ENCODE measurements at places on chromosomes 12 and 14.

DNA sequence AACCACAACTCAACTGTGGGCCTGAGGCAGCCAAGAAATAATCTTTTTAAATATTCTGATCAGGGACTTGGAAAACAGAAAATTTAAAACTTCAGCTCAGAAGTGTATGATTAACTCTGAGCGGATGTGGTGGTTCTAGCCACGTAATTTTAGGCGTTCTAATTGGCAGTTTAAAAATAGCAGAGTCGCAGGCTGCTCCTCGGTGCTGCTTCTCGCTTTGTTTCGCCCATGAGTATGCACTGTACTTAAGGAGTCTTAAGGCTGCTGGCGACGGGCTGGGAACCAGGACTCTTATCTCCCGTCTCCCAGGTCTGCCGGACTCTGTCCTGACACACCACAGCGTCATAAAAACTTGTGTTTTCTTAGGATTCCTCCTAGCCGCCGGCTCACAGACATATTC lies 113.4 kb upstream of the PELI2 start:
- H3K36me3 ChIP-seq: no peaks in the 10 kb centered on the region
- peak; percentile 90 for DNase-seq
- H3K4me3 ChIP-seq: peak overlapping the region; percentile 76

DNA sequence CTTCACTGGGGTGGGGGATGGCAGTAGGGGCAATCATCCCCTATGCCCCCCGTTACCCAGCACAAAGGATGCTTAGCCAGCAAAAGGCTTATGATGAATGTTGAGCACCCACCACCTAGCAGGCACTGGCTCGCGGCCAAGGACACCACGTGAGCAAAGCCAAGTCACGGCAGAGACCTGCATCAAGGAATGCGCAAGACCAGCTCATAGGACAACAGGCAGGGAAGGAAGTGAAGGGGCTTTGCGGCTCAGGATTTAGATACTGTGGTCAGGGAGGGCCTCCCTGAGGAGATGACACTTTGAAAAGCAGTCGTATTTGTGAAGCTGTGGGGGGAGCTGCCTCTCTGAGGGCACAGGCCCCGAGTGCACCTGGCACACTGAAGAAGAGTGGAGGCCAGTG lies 32.8 kb downstream of the SH2B3 start:
- peaks cover 68% of the 10 kb centered on the region for H3K4me1 ChIP-seq
- H3K27me3 ChIP-seq: no peaks in the 10 kb centered on the region
- H3K27ac ChIP-seq: peak overlapping the region; percentile 86
- no peak overlapping the region for H3K4me3 ChIP-seq
- H3K36me3 ChIP-seq: peaks cover 35% of the 10 kb centered on the region

DNA sequence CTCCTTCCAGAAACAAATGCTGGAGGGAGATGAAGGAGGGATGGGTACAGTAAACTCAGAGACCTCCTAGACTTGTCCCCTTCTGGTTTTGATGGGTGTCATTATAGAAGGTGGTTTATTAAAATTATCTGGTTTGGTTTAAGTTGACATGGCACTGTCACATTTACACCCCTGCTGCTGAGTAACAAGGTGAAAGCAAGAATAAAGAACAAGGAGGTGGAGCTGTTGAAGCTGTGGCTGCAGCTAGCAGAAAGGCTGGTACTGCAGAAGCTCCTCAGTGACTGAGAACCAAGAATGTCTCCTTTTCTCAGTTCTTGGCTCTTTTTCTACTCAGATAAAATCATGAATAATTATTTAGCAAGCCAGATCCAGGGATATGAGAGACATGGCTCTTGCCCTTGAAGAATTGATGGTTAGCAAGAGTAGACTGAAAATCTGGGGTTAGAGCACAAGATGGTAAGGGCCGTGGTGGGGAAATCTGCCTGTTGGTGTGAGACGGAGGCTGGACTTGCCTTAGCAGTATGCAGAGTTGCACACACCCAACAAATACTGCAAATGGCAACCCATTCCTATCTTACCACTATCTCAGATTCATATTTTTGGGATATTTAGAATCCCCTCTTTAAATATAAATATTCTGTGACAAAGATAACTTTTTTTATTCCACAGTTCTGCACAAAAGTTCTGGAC lies at the start of gene GZMH:
GZMH (minus strand) TSS at position 31 of the 690 bp plus-strand sequence. CDS start 72 bp downstream, outside the sequence.
- H3K27ac ChIP-seq: no peak within 1 kb of the TSS
- H3K27me3 ChIP-seq: no peaks in the 10 kb centered on the region
- no peaks in the 10 kb centered on the region for H3K36me3 ChIP-seq
- no peak for DNase-seq
- no peaks in the 10 kb centered on the region for H3K4me1 ChIP-seq

DNA sequence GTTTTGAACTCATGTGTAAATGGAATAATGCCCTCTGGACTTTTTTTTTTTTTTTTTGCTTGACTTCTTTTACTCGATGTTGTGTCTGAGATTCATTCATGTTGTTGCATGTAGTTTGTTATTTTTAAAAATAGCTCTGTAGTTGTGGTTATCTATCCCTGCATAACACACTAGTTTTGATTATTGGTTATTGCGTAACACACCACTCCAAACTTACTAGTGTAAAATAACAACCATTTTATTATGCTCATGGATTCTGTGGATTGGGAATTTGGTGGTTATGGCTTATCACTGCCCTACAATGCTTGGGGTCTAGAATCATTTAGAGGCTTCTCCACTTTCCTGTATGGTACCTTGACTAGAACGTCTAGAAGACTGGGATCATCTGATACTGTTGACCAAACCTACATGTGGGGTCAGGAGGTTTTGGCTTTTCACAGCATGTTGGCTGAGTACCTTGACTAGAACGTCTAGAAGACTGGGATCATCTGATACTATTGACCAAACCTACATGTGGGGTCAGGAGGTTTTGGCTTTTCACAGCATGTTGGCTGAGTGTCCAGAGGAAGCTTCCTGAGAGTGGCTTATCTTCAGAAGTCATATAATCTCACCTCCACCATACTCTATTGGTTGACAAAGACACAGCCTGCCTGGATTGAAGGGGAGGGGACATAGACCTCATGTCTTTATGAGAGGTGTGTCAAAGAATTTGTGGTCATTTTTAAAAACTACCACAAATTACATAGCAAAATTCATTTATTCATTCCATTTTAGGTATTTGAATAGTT lies 11.6 kb downstream of the VRK1 start:
- H3K4me3 ChIP-seq: no peak overlapping the region
- DNase-seq: no peak
- no peaks in the 10 kb centered on the region for H3K4me1 ChIP-seq
- H3K36me3 ChIP-seq: no peaks in the 10 kb centered on the region
- H3K27me3 ChIP-seq: no peaks in the 10 kb centered on the region

DNA sequence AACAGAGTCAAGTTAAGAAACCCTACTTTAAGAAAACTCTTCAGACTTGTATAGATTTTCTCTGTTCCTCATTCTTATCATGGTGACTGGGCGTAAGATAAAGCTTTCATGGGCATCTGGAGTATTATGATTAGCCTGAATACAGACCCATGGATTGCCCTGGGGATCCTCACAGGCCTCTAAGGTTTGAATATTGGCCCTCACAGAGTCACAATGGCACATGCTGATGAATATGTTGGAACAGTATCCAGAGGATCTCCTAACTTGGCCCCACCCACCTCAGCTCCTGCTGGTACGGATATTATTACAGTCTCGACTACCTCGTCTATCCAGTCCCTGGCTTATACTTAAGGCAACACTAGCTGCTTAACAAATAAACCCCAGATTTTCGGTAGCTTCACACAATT lies 8.1 kb downstream of the OSBPL8 start:
- H3K36me3 ChIP-seq: no peaks in the 10 kb centered on the region
- no peak overlapping the region for H3K4me3 ChIP-seq
- DNase-seq: no peak
- H3K27ac ChIP-seq: no peak overlapping the region
- no peaks in the 10 kb centered on the region for H3K4me1 ChIP-seq
- no peaks in the 10 kb centered on the region for H3K27me3 ChIP-seq

- peaks cover 46% of the 10 kb centered on the region for H3K36me3 ChIP-seq
- H3K27ac ChIP-seq: no peak overlapping the region
- no peaks in the 10 kb centered on the region for H3K27me3 ChIP-seq
Observed at GRCh38 chr12:125110641-125111360, 45.6 kb downstream of the AACS start.

DNA sequence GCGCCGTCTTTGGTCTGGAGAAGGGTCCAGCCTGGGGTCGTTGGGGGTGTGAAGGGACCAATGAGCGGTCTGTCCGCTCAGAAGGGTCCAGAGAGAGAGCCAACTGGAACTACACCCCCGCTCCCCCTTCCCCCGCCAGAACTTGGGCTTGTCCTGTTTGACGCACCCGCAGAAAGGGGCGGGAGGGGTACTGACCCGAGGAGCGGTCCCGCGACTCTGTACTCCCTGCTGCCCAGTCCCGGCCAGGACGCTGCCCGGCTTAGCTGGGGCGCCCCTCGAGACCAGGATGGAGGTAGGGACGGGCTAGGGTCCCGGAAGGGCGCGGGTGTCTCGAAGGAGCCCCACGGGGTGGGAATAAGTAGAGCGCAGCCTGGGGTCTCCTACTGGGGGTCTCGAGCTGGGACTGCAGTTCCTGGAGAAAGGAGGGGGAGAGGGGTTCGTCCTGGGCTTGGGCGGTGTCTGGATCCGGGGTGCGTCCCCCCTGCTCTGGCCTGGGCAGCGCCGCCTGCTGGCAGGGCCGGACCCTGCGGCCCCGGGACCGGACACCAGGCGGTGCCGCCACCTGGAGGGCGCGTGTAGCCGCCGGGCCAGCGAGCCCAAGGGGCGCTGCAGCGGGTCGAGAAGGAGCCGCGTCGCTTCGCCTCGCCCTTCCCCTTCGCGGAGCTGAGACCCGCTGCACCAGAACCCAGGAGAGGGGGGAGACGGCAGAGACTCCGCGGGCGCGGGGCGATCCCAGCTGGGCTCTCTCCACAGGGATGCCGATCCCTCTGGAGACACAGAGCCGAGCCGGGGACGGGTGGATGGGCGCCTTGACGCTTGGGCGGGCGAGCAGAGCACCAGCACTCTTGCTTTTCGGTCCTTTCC lies 3.8 kb upstream of the CACNB3 start:
- no peaks in the 10 kb centered on the region for H3K36me3 ChIP-seq
- peak overlapping the region; percentile 90 for H3K4me3 ChIP-seq
- peak overlapping the region; percentile 54 for H3K27ac ChIP-seq
- no peaks in the 10 kb centered on the region for H3K27me3 ChIP-seq
- peak; percentile 83 for DNase-seq
- peaks cover 46% of the 10 kb centered on the region for H3K4me1 ChIP-seq

- no peak overlapping the region for H3K27ac ChIP-seq
- H3K36me3 ChIP-seq: no peaks in the 10 kb centered on the region
- H3K4me3 ChIP-seq: no peak overlapping the region
- no peak for DNase-seq
- H3K4me1 ChIP-seq: peaks cover 17% of the 10 kb centered on the region
Observed at GRCh38 chr12:57474862-57475261, 4.8 kb downstream of the ARHGAP9 start.

DNA sequence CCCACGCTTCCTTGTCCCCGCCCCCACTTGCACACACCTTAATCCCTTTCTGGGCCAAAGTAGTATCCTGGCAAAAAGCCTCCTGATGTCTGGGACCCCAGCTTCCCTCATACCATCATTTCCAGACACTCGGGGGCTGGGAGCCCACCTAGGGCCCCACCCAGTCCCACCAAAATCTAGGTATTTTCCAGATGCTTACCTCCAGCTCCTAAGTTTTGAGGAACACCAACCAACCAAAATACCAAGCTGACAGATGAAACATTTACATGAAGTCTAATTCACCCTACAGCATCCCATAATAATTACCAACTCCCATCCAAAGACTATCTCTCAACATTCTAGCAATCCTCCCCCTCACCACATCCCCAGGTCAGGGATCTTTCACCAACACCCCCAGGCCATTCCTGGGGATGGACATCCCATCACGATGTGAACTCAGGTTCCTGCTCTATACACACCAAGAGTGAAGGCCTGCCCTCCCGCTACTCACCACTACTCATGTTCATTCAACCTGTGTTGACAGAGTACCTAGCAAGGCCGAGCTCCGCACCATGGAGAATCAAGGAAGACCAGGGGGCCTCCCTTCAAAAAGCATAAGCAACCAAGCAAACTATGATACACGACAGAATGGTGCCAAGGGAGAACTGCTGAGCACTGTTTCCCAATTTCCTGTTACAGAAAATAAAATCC lies 1.6 kb upstream of the CHD4 start:
- peak overlapping the region; percentile 31 for H3K27ac ChIP-seq
- H3K4me1 ChIP-seq: peaks cover 25% of the 10 kb centered on the region
- H3K36me3 ChIP-seq: peaks cover 9% of the 10 kb centered on the region
- no peak for DNase-seq
- H3K4me3 ChIP-seq: no peak overlapping the region

GRCh38 chr14:106613256-106613655 lies 1086.9 kb downstream of the TMEM121 start:
- no peak overlapping the region for H3K27ac ChIP-seq
- H3K4me1 ChIP-seq: no peaks in the 10 kb centered on the region
- no peak overlapping the region for H3K4me3 ChIP-seq
- H3K27me3 ChIP-seq: no peaks in the 10 kb centered on the region

GRCh38 chr12:54082397-54082892 lies 28.8 kb downstream of the HOXC4 start:
- H3K36me3 ChIP-seq: no peaks in the 10 kb centered on the region
- DNase-seq: no peak
- peaks cover 2% of the 10 kb centered on the region for H3K4me1 ChIP-seq
- H3K27me3 ChIP-seq: peaks cover 4% of the 10 kb centered on the region

- no peak overlapping the region for H3K4me3 ChIP-seq
- no peaks in the 10 kb centered on the region for H3K4me1 ChIP-seq
- H3K27ac ChIP-seq: no peak overlapping the region
- H3K36me3 ChIP-seq: no peaks in the 10 kb centered on the region
Observed at GRCh38 chr14:101135796-101136742, 232.5 kb upstream of the RTL1 start.

GRCh38 chr12:60066655-60067054 lies 470.8 kb downstream of the SLC16A7 start:
- no peaks in the 10 kb centered on the region for H3K27me3 ChIP-seq
- no peak for DNase-seq
- H3K4me3 ChIP-seq: no peak overlapping the region

- DNase-seq: no peak
- H3K27me3 ChIP-seq: no peaks in the 10 kb centered on the region
- H3K36me3 ChIP-seq: no peaks in the 10 kb centered on the region
- H3K4me3 ChIP-seq: no peak overlapping the region
Observed at GRCh38 chr12:127642208-127642607, 624.8 kb upstream of the TMEM132C start.

DNA sequence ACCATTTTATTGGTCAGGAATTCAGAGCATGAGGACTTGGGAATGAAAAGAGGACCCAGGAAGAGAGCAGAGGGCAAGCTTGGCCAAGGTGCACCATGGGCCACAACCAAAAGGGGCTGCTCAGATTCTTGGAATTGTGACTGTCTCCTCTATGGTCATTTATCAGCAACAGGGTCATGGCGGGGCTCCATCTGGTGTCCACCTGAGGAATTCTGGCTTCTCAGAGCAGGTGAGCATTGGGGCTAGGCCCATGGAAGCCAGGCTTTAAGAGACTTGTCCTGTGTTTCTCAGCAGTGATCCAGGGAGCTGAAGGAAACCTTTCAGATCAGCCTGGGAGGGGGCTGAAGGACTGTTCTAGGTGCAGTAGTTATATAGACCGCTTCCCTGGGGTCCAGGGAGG lies 2.6 kb upstream of the RIN3 start:
- H3K27me3 ChIP-seq: no peaks in the 10 kb centered on the region
- H3K27ac ChIP-seq: peak overlapping the region; percentile 94
- no peak for DNase-seq
- peaks cover 25% of the 10 kb centered on the region for H3K4me1 ChIP-seq
- no peak overlapping the region for H3K4me3 ChIP-seq
- H3K36me3 ChIP-seq: no peaks in the 10 kb centered on the region
